ENCODE measurements at places on chromosomes 7 and 10.

GRCh38 chr7:131653418-131654248 lies 97.2 kb upstream of the PODXL start:
- H3K27ac ChIP-seq = no peak overlapping the region
- no peaks in the 10 kb centered on the region for H3K4me1 ChIP-seq
- no peaks in the 10 kb centered on the region for H3K27me3 ChIP-seq
- no peak for DNase-seq

GRCh38 chr10:67017218-67017617 lies 91.4 kb downstream of the LRRTM3 start:
- H3K27me3 ChIP-seq = no peaks in the 10 kb centered on the region
- H3K4me3 ChIP-seq = no peak overlapping the region
- no peaks in the 10 kb centered on the region for H3K4me1 ChIP-seq
- DNase-seq = no peak
- H3K27ac ChIP-seq = no peak overlapping the region
- no peaks in the 10 kb centered on the region for H3K36me3 ChIP-seq

DNA sequence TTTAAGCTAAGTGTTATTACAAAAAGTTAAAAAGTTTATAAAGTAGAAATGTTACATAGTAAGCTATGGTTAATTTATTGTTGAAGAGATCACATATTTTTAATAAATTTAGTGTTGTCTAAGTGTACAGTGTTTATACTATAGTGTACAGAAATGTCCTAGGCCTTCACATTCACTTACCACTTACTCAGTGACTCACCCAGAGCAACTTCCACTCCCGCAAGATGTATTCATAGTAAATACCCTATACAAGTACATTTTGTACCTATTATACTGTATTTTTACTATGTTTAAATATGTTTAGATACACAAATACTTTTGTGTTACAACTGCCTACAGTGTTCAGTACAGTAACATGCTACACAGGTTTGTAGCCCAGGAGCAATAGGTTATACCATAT lies 69.2 kb downstream of the DNAJC1 start:
- H3K27ac ChIP-seq = no peak overlapping the region
- no peak for DNase-seq
- H3K4me1 ChIP-seq = no peaks in the 10 kb centered on the region
- H3K36me3 ChIP-seq = no peaks in the 10 kb centered on the region
- H3K27me3 ChIP-seq = no peaks in the 10 kb centered on the region

DNA sequence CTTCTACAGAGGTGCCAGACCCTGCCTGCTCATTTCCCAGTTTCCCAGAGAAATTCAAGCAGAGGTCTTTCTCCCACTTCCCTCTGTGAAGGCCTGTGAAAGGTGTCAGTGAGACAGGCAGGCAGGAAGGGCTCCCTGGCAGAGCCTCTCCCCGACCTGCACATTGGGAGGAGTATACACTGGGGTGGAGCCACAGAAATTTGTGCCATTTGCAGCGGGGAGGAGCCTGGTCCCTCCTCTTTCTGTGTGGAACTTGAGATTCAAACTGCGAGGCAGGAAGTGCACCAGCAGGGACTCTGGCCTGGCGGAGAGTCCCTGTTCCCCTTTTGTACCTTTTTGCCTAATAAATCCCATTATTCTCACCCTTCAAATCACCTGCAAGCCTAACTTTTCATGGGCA lies 54.6 kb upstream of the OPN4 start:
- no peak overlapping the region for H3K27ac ChIP-seq
- no peaks in the 10 kb centered on the region for H3K27me3 ChIP-seq
- H3K4me1 ChIP-seq = no peaks in the 10 kb centered on the region
- H3K4me3 ChIP-seq = no peak overlapping the region

GRCh38 chr10:126917975-126918908 lies 13.0 kb downstream of the DOCK1 start:
- H3K27me3 ChIP-seq = no peaks in the 10 kb centered on the region
- H3K27ac ChIP-seq = no peak overlapping the region
- no peak for DNase-seq
- H3K4me1 ChIP-seq = peaks cover 4% of the 10 kb centered on the region
- no peaks in the 10 kb centered on the region for H3K36me3 ChIP-seq

- no peaks in the 10 kb centered on the region for H3K4me1 ChIP-seq
- no peaks in the 10 kb centered on the region for H3K36me3 ChIP-seq
- H3K4me3 ChIP-seq = no peak overlapping the region
- DNase-seq = no peak
- H3K27ac ChIP-seq = no peak overlapping the region
Measured at GRCh38 chr10:85151506-85151905, 823.1 kb downstream of the CCSER2 start.

DNA sequence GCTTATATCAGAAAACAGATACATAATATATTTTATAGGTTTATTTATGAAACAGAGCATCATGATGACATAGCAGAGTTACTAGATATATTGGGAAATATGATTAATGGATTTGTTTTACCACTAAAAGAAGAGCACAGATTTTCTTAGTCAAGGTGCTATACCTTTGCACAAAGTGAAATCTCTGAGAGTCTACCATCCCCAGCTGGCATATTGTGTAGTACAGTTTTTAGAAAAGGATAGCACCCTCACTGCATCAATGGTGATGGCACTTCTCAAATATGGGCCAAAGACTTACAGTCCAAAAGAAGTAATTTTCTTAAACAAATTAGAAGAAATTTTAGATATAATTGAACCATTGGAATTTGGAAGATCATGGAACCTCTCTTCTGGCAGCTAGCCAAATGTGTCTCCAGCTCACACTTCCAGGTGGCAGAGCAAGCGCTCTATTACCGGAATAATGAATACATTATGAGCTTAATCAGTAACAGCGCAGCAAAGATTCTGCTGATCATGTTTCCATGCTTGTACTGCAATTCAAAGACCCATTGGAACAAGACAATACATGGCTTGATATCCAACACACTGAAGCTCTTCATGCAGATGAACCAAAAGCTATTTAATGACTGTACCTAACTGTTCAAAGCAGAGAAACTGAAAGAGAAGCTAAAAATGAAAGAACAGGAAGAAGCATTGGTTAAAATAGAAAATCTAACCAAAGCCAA lies 21.9 kb upstream of the CREB3L2 start:
- no peak for DNase-seq
- no peaks in the 10 kb centered on the region for H3K27me3 ChIP-seq
- H3K27ac ChIP-seq = no peak overlapping the region
- no peak overlapping the region for H3K4me3 ChIP-seq

- no peaks in the 10 kb centered on the region for H3K27me3 ChIP-seq
- no peaks in the 10 kb centered on the region for H3K36me3 ChIP-seq
- no peak overlapping the region for H3K4me3 ChIP-seq
- no peaks in the 10 kb centered on the region for H3K4me1 ChIP-seq
- no peak for DNase-seq
- no peak overlapping the region for H3K27ac ChIP-seq
Measured at GRCh38 chr7:133940368-133940767, 186.8 kb upstream of the LRGUK start.

DNA sequence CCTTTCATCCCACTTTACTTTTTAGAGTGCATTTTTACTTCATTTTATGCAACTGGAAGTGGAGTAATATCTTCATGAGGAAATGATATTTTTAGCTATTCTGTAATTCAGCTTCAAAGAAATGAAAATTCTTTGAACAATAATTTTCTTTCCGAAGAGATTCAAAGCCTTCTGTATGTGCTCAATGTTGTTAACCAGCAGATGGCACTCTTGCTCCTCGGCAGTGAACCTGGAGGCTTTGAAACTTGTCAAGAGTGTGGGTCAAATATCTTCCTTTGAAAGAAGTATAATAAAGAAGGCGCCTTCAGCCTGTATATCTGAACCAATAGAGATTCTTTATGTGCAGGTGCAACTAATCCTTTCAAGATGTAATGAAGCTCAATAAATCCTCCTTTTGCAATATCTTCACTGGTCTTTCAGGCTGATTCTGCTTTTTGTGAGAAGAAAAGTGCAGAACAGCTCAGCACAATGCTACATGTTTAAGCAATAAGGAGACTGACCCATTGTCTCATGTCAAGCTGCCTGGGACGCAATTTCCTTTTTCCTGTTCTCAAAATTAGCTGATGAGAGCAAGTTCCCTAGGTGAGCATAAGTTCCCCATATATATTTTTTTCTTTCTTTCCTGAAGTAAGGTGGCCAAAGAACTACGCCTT lies 258.4 kb downstream of the SEMA3A start:
- no peak overlapping the region for H3K27ac ChIP-seq
- no peak overlapping the region for H3K4me3 ChIP-seq
- DNase-seq = peak; percentile 42
- H3K4me1 ChIP-seq = no peaks in the 10 kb centered on the region
- no peaks in the 10 kb centered on the region for H3K27me3 ChIP-seq

GRCh38 chr10:114316744-114317143 lies 77.7 kb downstream of the VWA2 start:
- no peaks in the 10 kb centered on the region for H3K27me3 ChIP-seq
- no peak for DNase-seq
- H3K27ac ChIP-seq = no peak overlapping the region
- H3K4me3 ChIP-seq = no peak overlapping the region
- H3K36me3 ChIP-seq = no peaks in the 10 kb centered on the region
- H3K4me1 ChIP-seq = no peaks in the 10 kb centered on the region

- H3K4me3 ChIP-seq = no peak overlapping the region
- no peaks in the 10 kb centered on the region for H3K27me3 ChIP-seq
- no peaks in the 10 kb centered on the region for H3K36me3 ChIP-seq
- H3K4me1 ChIP-seq = peaks cover 3% of the 10 kb centered on the region
Measured at GRCh38 chr7:50865450-50865849, 82.8 kb upstream of the GRB10 start.

- DNase-seq = no peak
- H3K27ac ChIP-seq = no peak overlapping the region
- no peaks in the 10 kb centered on the region for H3K4me1 ChIP-seq
- H3K36me3 ChIP-seq = no peaks in the 10 kb centered on the region
- no peak overlapping the region for H3K4me3 ChIP-seq
- H3K27me3 ChIP-seq = no peaks in the 10 kb centered on the region
Measured at GRCh38 chr7:42278344-42278743, 41.3 kb upstream of the GLI3 start.

- H3K36me3 ChIP-seq = no peaks in the 10 kb centered on the region
- H3K4me3 ChIP-seq = peak within 1 kb of the TSS; percentile 29
- peak; percentile 44 for DNase-seq
- no peaks in the 10 kb centered on the region for H3K4me1 ChIP-seq
- H3K27me3 ChIP-seq = no peaks in the 10 kb centered on the region
- H3K27ac ChIP-seq = no peak within 1 kb of the TSS
Measured at GRCh38 chr7:139829025-139829774, at the start of gene TBXAS1. Gene TBXAS1, plus strand, starts transcription at chr7:139829264. Its CDS starts 127 bp downstream, at chr7:139829391.

- no peak overlapping the region for H3K4me3 ChIP-seq
- H3K36me3 ChIP-seq = no peaks in the 10 kb centered on the region
- H3K27me3 ChIP-seq = no peaks in the 10 kb centered on the region
- H3K27ac ChIP-seq = no peak overlapping the region
- no peak for DNase-seq
- H3K4me1 ChIP-seq = peaks cover 9% of the 10 kb centered on the region
Measured at GRCh38 chr7:35714862-35715261, 19.9 kb upstream of the HERPUD2 start.

DNA sequence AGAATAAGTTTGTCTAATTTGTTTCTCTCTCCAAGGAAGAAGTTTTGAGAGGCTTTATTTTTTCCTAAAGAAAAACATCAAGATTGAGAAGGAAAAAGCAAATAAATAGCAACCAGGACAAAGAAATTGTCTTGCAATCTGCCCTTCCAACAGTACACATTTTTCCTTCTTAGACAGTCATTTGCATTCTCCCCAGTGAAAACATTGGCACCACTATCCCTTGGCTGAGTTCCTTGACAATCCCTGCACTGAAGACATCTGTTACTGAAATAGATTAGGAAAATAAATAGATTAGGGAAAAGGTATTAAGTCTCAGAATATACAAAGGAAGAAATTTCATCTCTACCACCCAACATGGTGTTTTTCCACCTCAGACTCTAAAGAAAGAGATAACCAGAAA lies 12.2 kb upstream of the TMEM243 start:
- no peaks in the 10 kb centered on the region for H3K4me1 ChIP-seq
- H3K4me3 ChIP-seq = no peak overlapping the region
- DNase-seq = no peak
